ENCODE measurements at places on chromosomes 5 and 9.

DNA sequence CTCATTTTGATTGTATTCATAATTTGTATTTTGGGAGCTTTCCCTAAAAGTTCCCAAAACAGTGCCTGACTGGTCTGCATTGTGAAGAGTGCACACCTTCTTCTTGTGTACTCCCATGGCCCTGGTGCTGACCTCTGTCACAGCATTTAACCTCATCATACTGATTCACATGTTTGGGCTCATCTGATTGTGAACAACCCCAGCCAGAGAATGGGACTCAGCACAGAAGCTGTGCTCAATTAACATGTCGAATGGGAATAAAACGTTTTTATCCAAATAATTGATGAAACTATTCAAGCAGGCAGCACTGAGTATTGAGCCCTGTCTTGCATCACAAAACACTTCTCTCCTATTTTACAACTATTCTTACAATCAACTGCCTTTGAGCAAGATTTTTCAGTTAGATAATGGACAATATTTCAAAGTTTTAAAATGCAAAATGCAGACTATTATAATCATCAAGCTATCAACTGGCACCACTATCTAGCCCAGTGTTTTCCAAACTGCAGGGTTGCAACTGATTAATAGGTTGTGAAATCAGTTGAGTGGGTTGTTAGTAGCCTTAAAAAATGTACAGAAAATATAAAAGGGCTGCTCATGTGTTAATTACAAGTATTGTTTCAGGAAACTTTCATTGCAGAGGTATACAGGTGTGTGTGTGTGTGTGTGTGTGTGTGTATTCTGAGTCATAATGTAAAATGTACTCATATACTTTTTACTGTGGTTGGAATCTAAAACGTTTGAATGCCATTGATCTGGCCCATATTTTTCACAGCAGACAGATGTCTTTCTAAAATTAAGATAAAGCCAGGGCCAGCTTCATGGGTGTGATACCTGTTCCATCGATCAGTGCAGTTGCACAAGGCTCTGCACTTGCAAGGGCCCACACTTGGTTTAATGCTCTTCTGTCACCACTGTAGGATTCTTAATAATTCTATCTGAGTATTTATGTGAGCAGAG, 190.5 kb downstream of the PIK3R1 start:
- DNase-seq, result no peak

- no peak for DNase-seq
Measured at GRCh38 chr9:34271265-34272006, 57.6 kb downstream of the KIF24 start.

GRCh38 chr5:89036704-89037489, 153.9 kb upstream of the MEF2C start:
- peak; percentile 65 for DNase-seq

- DNase-seq, result no peak
Measured at GRCh38 chr5:154470947-154471870, 6.8 kb downstream of the HAND1 start.

- DNase-seq, result peak; percentile 45
Measured at GRCh38 chr9:124079176-124079925, 67.8 kb downstream of the LHX2 start.

DNA sequence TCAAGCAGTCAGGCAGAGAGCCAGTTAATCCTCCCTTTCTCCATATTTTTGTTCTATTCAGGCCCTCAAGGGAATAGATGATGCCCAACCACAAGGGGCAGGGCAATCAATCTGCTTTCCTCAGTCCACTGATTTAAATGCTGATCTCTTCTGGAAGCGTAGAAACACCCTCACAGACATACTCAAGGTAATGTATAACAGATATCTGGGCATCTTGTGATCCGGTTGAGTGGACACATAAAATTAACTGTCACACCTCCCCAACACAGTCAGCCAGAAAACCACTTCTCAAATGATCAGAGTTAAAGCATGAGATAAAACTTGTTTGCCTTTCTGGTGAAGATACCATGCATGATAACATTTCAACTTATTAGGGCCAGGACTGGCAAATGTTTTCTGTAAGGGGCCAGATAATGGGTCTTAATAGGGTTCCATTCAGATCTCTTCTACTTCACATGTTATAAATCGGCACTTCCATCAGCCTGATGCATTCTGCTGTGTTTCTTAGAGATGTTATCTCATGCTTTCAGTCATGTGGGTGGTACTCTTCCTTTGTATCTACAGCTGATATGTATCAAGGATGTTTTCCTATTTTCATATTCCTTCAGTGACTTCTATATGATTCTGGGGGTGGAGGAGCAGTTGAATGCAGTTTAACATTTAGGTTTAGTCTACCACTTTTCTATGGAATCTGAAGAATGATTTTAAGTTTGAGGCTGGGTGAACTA, 58.9 kb upstream of the CNTLN start:
- no peak for DNase-seq

GRCh38 chr5:93421987-93422401, 159.0 kb downstream of the NR2F1-AS1 start:
- no peak for DNase-seq

DNA sequence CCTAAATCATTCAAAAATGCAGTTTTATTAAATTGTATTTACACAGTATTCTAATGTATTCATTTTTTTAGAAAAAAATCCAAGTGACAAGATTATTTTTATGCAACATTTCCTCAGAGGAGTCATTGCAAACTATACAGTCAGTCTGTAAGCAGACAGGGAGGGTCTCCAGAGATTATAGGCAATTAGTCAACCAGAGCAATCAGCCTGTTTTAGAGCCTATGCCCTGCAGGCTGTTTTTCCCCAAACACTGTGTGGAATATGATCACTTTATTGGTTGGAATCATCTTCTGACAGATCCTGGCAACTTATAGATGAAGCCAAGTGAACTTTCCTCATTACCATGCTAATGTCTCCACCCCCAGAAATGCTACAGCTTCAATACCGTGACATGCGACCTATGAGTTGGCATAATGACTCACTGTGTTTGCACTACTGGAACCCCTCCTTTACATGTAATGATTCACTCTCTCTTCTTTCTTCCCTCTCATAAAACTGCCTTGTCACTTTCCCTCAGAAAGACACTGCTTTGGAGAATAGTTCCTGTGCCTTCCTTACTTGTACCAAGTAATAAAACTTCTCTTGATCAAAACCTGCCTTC, 577.7 kb upstream of the FTMT start:
- peak; percentile 70 for DNase-seq

DNA sequence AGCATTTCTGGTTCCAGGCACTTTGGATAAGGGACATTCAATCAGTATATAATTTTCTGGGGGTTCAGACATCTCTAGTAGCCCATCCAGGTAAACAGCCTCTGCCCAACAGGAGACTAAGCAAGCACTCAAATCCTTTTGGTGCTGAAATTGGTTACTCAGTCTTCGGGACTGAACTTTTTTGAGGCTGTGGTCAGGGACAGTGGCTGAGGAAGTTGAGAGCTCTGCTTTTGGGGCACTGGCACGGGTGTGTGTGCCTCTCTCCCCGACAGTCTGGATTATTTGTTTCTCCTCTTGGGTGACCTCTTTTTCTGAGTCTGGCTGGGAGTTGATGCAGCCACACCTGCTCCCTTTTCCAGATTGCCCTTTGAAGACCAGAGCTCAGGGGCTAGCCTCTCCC, 47.6 kb downstream of the ACER2 start:
- no peak for DNase-seq

DNA sequence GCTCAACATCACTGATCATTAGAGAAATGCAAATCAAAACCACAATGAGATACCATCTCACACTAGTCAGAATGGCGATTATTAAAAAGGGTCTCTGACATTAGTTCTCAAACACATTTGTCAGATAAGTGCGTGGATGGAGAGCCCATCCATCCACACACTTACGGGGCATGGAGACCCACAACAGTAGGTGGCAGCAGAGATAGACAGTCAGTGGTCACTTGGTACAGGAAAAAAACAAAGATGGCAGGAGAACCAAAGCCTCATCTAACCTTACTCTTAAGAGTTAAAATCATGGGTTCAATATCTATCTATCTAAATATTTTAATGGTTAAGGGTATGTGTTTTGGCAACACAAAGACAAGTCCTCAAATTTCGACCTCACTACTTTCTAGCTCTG, 1378.7 kb upstream of the C9orf72 start:
- DNase-seq, result no peak

GRCh38 chr5:79512049-79512448, 1.9 kb downstream of the HOMER1 start:
- no peak for DNase-seq

- peak; percentile 60 for DNase-seq
Measured at GRCh38 chr5:82356808-82357671, 78.9 kb upstream of the RPS23 start.

- DNase-seq, result no peak
Measured at GRCh38 chr9:126882746-126883145, 22.3 kb downstream of the ZBTB34 start.

DNA sequence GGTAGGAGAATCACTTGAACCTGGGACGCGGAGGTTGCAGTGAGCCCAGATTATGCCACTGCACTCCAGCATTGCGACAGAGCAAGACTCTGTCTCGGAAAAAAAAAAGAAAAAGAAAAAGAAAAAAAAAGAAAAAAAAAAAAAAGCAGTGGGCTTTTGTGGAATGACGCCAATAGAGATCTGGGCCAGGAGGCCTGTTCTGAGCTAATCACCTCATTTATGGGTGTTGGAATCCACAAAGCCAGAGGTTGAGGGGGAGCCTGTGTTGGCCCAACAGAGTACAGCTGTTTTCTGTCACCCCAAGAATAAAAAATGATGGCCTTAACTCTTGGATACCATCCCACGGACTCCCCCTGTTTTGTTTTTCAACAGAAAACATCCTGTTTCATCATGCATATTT, 18.5 kb downstream of the OSTF1 start:
- DNase-seq, result no peak

- DNase-seq, result no peak
Measured at GRCh38 chr5:19605846-19606407, 382.1 kb downstream of the CDH18 start.

GRCh38 chr5:67577424-67577823, 380.8 kb upstream of the CD180 start:
- no peak for DNase-seq

DNA sequence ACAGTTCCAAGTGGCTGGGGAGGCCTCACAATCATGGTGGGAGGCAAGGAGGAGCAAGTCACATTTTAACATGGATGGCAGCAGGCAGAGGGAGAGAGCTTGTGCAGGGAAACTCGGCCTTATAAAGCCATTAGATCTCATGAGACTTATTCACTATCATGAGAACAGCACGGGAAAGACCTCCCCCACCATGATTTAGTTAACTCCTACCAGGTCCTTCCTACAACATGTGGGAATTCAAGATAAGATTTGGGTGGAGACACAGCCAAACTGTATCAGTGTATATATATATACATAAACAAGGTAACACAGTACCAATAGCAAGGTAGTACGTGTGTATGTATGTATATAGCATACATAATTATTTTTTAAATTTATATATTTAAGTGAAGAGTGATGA, 50.9 kb downstream of the NFX1 start:
- DNase-seq, result no peak

DNA sequence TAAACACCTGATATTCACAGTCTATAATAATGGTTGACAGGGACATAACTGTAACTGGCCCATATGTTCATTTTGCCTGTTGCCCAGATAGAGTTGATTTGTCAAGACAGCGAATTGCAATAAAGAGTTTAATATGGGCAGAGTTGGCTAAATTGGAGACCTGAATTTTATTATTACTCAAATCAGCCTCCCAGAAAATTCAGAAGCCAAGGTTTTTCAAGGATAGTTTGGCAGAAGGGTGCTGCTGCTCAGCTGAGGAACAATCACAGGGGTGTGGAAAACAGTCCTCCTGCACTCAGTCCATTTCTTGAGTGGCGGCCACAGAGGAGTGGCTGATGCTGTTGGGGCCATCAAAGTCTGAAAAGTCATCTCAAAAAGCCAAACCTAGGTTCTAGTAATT, 19.0 kb downstream of the ANXA2R start:
- DNase-seq, result no peak

DNA sequence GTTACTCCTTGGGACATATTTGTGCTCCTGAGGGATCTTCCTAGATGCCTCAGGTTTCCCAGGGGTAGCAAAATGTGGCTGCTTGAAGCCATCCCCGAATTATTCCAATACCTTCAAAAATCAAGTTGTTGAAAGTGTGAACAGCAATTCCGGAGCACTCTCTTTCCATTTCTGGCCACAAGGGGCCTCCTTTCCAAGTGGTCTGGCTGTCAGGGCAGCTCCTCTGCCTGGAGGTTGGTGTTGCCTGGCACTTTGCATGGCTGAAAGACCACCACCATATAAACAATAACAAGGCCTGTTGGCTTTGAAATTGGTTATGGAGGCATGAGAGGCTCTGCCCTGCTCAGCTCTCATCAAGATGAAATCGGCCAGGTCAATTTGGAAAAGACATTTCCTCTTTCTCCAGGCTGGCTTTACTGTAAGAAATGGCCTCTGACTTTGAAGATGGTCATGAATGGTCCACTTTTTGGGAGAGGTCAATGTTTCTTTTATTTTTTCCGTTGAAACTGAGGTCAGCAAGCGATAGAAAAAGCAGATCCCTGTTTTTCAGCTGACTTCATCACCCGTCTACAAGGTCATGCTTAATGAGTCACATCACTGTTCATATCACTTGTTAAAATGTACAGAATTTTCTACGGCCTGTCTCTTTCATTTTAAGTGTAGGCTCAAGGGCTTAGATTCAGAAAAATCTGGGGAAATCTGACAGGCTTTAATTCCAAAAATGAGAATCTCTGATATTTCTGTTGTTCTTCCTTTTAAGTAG, 481.1 kb upstream of the ZNF608 start:
- DNase-seq, result no peak

- no peak for DNase-seq
Measured at GRCh38 chr9:131262327-131263032, 13.8 kb downstream of the FAM78A start.

- DNase-seq, result no peak
Measured at GRCh38 chr9:84811072-84811750, 141.7 kb downstream of the NTRK2 start.

DNA sequence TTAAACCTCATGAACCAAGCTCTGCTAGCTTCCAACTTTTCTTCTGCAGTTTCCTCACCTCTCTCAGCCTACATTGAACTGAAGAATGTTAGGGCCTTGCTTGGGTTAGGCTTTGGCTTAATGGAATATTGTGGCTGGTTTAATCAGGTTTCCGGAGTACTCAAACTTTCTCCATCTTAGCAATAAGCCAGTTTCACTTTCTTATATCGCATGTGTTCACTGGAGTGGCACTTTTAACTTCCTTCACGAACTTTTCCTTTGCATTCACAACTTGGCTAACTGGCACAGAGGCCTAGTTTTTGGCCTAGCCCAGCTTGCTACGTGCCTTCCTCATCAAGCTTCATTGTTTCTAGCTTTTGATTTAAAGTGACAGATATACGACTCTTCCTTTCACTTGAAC, 81.0 kb upstream of the MAST4 start:
- no peak for DNase-seq

DNA sequence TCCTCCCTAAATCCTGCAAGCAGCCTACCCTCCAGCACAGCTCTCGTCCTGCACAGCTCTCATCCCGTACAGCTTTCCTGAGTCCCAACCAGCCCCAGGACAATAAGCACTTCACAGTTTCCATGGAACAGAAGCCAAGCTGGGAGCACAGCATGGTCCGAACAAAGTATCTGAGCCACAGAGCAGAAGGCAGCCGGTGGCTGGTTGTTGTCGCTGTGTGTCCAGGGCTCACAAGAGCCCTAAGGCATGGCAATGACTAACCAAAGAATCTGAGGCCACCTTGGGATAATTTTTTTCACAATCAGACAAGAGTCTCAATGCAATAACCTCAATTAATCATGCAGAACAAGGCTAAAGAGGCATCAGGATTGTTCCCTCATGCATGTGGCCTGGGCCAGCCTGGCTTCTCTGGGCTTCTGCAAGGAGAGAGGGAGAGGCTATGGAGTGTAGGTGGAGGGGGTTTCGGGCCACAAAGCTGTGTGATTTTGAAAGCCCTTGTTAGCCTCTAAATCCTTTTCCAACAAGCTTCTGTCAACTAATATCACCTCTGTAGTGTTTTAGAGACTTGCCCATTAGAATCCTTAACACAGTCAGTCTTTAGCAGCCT, 323.4 kb downstream of the PIK3R1 start:
- no peak for DNase-seq

All from T1000 (cell line).